H9 (cell line): ENCODE measurements at places on chromosomes 3 and 15. TPM values are rescaled to one million over a fixed set of nuclear protein-coding genes. Genes with fewer than 3 reads are reported as not detected.

The CGNL1 gene
- 32.5 and 34.6 TPM in 2 replicates for total RNA-seq

GRCh38 chr15:95068701-95069521, 837.5 kb downstream of the MCTP2 start:
- DNase-seq: no peak

GRCh38 chr15:78570710-78571109, 5.4 kb downstream of the CHRNA5 start:
- no peak for DNase-seq

DNA sequence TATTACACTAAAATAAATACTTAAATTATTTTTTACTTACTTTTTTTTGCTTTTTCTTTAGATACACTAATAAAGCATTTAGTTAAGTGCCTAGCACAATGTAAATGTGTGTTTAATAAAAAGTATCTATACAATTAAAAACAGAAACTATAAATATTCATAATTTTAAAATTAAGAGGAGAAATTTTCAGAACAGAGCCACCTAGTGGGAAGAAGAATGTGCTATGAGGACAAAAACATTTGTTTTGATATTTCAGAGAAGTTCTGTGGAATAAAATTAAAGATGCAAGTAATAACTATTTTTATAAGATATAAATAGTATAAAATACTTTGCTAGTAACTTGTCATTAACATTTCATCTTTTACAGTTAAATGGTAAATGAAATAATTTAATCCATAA, 33.6 kb upstream of the PLSCR5 start:
- no peak for DNase-seq

The MYD88 gene
- 33.4 and 34.2 TPM in 2 replicates for total RNA-seq

GRCh38 chr3:15754047-15754446, 43.7 kb downstream of the ANKRD28 start:
- no peak for DNase-seq

DNA sequence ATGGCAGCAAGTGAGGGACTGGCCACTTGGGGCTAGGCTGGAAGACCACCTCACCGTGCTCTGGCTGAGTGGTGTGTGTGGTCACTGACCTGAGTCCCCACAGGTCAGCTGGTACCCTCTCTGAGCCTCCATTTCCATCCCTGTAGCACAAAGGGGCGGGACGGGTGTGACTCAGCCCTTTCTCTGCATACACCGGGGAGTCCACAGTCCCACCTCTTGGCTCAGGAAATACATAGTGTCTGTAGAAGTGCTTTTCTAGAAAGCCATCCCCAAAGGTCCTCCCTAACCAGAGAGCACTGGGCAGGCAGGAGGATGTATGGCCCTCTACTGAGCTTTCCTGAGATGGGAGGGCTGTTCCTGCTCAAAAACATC, 27.2 kb downstream of the WNT7A start:
- DNase-seq: no peak

DNA sequence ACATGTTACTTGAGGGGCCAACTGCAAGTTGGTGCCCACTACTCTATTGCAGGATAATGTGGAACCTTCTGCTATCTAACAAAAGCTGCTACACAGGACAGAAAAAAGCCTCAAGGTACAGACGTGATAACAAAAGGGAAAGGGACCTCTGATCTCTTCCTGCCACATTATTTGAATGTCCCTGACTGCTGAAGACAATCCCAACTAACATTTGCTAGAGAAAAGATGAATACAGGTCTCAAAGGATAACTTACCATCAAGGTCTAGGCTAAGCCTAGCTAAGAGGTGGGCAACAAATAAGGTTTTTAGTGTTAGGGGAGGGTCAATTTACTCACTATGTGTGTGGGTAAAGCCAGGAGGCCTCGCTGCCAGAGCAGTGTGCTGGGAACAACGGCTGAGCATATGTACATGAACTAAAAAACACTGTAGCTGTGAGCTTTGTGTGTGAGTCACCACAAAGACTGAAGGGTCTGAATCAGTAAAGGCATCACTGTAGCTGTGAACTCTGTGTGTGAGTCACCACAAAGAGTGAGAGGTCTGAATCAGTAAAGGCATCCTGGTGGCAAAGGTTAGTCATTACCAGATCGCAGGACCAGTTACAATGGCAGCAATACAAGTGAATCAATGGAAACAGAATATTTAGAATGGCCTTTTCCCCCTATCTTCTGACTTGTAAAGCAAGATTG, 111.7 kb downstream of the LMLN start:
- DNase-seq: peak; percentile 74

The RASL12 gene
- 7.5 and 7.7 TPM in 2 replicates for total RNA-seq

GRCh38 chr15:92831655-92832328, 68.3 kb upstream of the CHD2 start:
- peak; percentile 96 for DNase-seq

DNA sequence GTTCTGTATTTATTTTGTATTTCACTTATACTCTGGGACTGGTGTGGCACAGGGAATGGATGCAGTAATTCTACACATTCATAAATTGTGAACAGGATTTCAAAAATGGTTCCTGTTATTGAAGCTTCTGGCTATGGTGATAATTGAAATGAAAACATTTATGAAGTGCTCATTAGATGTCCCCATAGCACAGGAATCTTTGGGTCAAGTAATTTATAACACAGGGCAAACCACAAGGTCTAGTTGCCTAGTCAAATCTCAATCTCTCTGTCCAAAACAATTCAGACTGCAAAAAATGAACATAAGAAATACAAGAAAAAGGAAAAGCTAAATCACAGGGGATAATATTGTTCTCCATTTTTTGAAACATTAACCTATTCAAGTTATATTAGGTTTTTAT, 117.5 kb upstream of the PTPRG start:
- DNase-seq: no peak

GRCh38 chr15:91517491-91518200, 335.9 kb upstream of the SLCO3A1 start:
- DNase-seq: no peak

- DNase-seq: no peak
These were observed 452.6 kb downstream of the ZPLD1 start for GRCh38 chr3:102887431-102887830.

The ASB14 gene
- not detected in 2 replicates for total RNA-seq

The LXN gene
- total RNA-seq: 6.7 and 7.7 TPM in 2 replicates

- no peak for DNase-seq
These were observed 11.3 kb upstream of the ARHGEF3 start for GRCh38 chr3:56812754-56813652.

- no peak for DNase-seq
These were observed 26.3 kb downstream of the NRG4 start for GRCh38 chr15:75985971-75986370.

The DUOXA1 gene
- 1.2 and 1.3 TPM in 2 replicates for total RNA-seq

The PYGO1 gene
- total RNA-seq: 0.59 and 0.83 TPM in 2 replicates

GRCh38 chr3:115986555-115987207, 363.4 kb downstream of the GAP43 start:
- DNase-seq: peak; percentile 58

DNA sequence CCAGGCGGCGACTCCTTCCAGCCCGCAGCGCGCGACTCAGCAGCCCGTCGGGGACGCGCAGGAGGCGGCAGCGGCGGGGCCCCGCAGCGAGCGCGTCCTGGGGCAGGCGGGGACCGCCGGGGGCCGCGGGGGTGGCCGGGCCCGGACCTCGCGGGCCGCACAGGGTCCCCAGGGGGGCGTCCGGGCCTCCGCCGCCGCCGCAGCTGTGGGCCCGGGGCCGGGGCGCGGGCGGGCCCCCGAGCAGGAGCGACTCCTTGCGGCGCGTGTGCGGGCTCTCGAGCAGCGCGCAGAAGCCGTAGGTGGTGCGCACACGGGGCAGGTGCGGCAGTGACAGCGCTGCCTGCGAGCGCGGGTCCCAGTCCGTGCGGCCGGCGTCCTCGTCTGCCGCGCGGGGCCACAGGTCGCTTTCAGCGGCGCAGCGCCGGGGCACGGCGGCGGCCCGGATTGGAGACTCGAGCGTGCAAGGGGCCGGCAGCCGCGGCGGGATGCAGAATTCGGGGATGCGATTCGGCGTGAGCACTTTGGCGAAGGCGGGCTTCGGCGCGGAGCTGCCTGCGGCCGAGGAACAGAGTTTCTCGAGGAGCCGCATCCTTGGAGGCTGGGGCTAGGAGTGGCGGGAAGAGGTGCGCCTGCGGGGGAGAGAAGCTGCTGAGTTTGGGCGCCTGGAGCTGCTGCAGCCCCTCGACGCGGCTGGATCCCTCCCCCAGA, 535 bp downstream of the C2CD4B start:
- DNase-seq: peak; percentile 58

The KCNMB2 gene
- not detected in 2 replicates for total RNA-seq

DNA sequence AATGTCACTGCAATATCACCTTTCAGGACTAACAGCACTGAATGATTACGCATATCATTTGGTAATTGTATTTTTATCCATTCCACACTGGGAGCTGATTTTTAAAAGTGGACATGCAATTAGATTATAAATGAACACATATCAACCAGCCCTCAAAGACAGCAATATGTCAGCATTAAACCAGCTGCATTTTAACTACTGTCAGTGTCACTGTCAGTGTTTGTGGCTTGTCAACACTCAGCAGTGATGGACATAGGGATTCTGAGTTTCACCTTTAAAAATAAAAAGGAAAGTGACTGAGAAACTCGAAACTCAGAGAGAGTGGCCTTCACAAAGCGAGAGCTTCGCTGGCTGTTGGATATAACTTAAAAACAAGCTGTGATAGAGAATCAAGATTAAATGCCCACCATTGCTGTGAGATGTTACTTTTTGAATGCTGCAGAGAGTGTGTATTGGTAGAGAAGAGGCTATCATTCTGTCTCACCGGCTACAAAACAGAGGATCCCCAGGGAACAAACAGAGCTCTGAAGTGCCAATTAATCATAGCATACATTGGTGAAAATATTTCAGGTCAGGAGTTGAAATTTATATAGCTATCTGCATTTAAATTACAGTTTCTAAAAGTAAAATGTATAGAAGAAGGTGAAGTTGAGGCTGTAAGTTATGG, 635.8 kb downstream of the SQOR start:
- DNase-seq: no peak
